ENCODE measurements at places on chromosomes 2 and 18.

DNA sequence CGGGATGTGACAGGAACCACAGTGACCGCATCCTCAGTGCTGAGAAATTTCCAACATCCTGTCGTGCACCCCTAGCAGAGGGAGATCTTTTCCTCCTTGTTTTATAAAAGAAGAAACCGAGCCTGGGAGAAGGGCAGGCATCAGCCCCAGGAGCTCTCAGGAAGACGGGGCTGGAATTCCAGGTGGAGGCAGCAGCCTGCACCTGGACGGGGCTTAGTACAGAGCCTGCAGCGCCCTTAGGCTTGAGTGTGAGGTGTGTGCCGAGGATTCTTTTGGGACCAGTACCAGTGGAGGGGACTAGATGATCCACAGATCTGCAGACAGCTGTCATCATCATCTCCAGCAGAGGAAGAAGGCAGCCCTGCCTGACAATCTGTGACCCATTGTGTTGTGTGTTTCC lies 148.8 kb downstream of the GBX2 start:
- DNase-seq = no peak

GRCh38 chr2:109255654-109256053 lies 126.6 kb downstream of the SH3RF3 start:
- DNase-seq = no peak

DNA sequence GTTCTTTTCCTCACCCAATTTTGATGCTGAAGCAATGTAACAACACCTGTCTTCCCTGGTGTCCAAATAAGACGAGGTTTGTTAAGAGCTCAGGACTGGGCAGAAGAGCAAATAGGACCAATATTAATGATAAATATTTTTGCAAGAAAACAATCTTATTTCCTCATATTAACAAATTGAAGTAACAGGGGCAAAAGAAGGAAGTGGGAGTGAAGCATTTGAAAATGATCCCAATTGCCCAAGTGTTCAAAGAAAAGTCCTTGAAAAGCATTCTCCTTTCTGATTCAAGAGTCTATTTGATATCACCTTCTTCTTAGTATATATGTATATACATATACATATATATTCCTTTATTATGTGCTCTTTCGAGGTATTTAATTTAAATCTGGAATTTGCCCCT lies 418.8 kb downstream of the ARHGAP15 start:
- DNase-seq = no peak

- no peak for DNase-seq
Observed at GRCh38 chr2:59761966-59762365, 791.5 kb downstream of the BCL11A start.

GRCh38 chr2:105904938-105905337 lies 160.2 kb downstream of the NCK2 start:
- DNase-seq = no peak

DNA sequence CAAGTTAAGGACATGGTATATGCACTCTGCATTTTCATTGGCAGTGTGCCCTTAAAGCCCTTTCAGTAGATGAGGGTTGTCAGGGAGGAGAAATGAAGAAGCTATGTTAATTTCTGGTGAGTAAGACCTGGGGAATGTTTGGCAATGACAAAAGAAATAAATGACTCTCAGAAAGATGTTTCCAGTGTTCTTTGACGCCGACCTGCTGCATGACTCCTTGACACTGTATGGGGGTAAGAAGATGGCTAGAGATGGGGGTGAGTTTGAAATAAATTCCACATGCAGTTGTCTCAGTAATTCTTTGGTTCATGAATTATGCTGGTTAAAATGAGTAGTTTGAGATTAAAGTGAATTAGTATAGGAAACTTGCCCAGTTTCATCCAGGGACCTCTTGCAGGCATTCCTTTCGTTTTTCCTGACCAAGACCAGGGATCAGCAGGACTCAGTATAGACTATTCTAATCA lies 5.9 kb downstream of the CCDC121 start:
- DNase-seq = no peak

- no peak for DNase-seq
Observed at GRCh38 chr2:99803846-99804245, 314.0 kb upstream of the REV1 start.

GRCh38 chr2:26852405-26853306 lies 4.7 kb downstream of the DPYSL5 start:
- DNase-seq = no peak

- DNase-seq = no peak
Observed at GRCh38 chr2:51153236-51153635, 121.3 kb upstream of the NRXN1 start.

DNA sequence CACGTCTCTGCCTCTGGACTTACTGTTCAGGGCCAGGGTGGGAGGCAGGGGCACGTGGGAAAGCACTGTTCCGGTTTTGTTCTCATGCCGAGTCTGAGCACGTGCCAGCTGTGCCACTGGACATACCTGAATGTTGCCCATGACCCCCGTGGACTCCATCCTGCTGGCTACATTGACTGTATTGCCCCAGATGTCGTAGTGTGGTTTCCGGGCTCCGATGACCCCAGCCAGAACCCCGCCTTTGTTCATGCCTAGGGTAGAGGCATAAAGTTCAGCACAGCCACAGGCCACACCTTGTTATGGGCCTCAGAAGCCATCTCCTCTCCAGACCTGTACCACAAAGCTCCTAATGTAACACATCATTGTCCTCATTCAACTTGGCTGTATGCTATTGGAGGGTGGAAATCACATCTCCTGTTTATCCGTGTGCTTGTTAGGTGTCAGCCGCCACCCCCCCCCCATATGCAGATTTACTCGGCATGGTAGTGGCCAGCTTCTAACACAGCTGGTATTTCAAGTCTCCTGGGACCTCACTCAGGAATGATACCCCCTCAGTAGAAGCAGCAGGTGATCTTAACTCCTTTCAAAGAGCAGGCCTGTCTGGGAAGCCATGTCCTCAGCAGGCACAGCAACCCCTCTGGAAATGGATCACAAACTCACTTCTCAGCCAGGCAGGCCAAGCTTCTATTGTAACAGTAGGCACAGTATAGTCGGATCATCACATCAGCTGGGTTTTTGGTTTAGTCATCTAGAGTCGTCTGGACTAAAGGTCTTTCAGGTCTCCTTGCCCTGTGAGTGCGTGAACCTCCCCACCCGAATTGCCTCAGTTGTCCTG lies 27.6 kb downstream of the CENPO start:
- no peak for DNase-seq

GRCh38 chr2:124258140-124258880 lies 233.2 kb downstream of the CNTNAP5 start:
- no peak for DNase-seq

DNA sequence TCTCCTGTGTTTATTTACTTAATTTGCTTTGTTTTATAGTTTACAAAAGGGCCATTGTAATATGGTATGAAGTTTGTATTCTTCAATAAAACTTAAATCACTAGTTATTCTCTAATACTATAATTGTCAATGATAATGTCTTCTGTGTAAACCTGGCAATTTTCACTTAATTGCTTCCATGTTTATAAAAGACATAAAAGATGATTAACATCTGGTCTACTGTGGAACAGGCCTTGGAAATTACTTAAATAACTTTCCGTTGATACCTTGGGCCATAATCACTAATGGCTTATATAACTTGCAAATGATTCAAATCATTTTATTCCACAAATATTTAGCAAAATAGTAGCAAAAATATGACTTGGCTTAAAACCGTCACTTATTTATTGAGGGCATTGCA lies 743.8 kb downstream of the DSC3 start:
- DNase-seq = no peak

GRCh38 chr18:36386150-36386920 lies 88.8 kb downstream of the FHOD3 start:
- no peak for DNase-seq

GRCh38 chr2:237642038-237642734 lies 14.8 kb downstream of the LRRFIP1 start:
- DNase-seq = no peak

- no peak for DNase-seq
Observed at GRCh38 chr2:46410273-46411244, 68.8 kb upstream of the TMEM247 start.

DNA sequence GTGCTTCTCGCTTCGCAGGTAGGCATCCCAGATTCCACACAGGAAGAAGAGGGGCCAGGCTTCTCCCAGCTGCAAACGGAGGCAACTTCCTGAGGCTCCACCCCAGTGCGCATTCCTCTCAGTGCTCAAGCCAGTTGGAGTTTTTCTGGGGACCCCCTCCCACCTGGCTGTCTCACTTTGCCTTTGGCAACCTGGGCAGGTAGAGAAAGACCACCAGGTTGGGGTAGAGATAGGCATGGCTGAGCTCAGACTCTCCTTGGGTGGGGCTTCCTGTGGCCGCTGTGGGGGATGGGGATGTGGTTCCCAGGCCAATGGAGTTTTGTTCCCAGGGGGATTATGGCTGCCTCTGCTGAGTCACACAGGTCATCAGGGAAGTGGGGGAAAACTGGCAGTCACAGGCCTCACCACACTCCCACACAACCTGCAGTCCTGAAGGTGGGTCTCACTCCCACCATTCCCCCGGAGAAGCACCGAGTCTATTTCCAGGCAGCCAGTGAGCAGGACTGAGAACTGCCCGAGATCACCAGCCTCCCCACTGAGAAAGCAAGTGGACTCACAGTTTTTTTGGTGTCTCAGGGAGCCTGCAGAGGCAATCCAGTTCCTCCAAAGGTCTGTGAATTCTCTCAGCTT lies 38.1 kb downstream of the SLC39A10 start:
- no peak for DNase-seq

DNA sequence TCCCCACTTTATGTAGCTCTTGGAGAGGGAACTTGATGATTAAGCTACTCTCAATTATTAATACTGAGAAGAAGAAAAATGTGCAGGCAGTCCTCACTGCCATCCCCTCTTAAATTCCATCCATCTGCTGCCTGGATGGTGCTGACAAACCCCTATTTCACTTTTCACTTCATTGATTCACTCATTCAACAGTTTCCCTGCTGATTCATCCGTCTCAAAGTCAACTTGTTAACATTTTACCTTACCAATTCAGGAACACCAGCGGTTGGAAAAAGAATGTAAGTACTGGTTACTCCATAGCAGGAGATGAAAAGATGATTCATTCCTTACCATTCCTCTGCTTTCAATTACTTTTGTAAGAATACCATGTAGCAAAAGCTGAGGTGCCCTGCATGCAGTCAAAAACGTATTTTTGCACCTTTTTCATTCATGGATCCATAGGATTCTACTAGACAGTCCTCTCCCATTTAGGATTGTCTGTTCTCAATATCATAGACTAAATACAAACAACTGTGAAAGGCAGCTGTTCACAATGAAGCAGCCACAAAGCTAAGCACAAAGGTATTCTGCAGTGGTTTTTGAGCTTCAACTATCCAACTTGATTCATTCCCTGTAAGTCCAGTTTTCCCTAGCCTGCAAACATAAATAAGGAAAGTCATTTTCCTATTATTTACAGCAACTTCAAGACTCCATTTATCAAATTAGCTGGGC lies 262.0 kb downstream of the MREG start:
- DNase-seq = no peak

DNA sequence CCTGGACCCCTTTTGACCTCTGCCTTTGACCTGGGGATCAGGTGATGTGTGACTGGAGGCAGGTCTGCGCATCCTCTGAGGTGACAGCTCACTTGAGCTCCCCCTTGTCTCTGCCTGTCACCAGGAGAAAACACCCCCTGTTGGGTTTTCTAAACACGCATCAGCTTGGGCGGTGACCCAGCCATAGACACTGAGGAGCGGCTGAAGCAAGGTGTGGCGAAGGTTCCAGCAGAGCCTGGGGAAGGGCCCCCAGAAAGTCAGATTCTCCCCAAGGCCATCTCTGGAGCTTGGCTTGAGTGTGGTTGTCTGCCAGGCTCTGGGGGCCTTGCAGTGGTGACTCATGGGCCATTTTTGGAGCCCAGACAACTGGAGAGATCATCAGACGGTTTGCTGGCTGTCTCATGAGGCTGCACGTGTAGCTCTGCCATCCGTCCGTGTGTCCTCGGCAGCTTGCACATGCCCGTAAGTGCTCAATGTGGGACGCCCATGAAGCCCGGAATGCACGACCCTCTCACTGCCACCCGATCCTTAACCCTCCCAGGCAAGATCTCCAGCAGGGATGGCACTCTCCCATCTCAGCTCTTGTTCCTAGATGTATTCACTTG lies 29.4 kb downstream of the SIX3 start:
- no peak for DNase-seq

DNA sequence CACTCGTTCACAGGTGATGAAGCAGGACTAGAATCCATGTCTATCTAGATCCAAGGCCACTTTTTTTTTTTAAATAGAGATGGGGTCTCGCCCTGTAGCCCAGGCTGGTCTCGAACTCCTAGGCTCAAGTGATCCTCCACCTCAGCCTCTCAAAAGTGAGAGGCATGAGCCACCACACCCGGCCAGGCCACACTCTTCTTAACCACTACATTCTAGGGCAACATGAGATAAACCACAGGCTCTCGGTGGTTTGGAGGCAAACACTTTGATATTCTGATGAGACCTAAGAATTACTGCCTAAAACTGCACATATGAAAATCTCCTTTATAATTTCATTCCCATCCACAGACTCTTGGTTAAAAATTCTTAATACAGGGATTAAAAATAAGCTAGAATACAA lies 51.8 kb downstream of the USP34 start:
- no peak for DNase-seq

- no peak for DNase-seq
Observed at GRCh38 chr18:26976206-26976605, 110.7 kb upstream of the AQP4 start.

- DNase-seq = no peak
Observed at GRCh38 chr2:78992807-78993517, 32.5 kb upstream of the REG3G start.

GRCh38 chr2:30366199-30366691 lies 80.8 kb upstream of the LCLAT1 start:
- no peak for DNase-seq

DNA sequence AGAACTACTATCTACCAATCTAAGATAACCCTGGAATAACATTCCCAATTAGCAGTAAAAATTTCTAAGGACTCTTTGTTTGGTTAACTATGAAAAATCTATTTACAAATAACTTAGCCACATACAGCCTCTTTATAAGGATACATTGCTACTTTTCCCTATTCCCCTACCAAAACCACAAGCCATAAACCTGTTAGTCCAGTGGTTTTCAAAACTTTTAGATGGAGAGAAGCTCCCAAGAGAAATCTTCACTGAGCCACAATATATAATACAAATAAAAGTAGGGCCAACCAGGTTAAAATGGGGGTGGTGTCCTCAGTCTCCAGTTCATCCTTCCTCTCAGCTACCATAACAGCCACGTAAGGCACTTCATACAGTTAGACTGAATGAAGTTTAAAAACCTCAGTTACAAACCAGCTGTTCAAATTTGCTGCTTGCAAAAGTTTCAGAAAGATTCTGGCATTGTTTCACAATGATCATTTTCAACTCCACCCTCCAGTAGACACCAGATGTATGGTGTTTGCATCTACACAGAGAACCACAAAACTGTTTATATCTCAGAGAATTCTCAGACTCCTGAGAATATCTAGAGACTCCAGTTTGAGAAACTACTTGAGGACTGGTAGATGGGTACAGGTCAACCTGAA lies 26.0 kb downstream of the SOS1 start:
- no peak for DNase-seq

DNA sequence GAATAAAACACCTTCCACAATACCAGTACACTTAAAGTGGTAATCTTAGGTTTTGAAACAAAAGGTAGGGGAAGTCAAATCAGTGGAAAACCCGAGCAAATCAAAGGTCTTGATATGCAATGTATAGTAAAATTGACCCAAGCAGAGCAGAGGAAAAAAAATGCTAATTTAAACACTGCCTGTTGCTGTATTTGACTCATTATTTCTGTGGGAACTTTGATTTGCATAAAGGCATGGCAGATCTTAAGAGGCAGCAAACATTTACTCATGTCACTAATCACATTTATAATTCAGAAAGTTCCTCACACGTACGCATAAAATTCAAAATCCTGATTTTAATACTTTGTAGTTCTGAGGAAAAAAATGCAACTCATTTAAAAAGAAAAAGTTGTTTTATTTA lies 64.4 kb downstream of the IKZF2 start:
- DNase-seq = no peak
